Germinal center (tissue), 1 donor: ENCODE measurements at places on chromosomes 4 and X.

DNA sequence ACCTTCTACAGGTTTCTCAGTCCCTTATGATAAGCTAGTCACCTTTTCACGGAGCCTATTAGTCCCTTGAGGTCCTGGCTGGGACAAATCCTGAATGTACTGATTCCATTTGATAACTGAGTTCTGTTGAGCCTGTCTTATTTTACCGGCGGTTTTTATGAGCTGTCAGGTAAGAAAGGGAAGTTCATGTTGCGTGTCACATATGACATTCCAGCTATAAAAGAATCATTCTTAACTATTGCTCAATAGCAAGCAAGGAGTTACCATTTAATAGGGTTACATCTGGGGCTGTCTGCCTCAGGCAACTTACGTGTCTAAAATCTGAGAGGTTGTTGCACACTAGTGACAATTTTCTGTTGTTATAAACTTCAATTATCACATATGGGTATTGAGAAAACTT lies 394.6 kb downstream of the TECRL start:
- DNase-seq = no peak

DNA sequence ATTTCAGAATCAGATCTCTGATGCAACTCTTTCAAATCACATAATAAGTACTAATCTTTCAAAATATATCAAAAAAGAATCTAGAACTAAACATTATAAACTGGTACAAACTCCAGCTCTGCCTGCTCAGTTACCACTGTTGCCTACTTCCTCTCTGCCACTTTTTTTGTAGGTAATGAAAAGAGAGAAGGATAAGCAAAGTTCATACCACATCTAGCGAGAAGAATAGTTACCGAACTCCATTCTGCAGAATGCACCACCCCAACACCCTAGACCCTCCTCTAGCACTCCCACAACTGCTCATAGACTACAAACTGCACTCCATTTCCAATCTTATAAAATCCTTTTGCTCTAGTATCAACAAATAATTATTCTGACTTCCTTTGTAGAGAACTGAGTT lies 19.7 kb upstream of the LRBA start:
- DNase-seq = no peak

- no peak for DNase-seq
Observed at GRCh38 chr4:122131562-122132157, 20.5 kb upstream of the BLTP1 start.

GRCh38 chrX:39320165-39320564 lies 518.9 kb downstream of the MID1IP1 start:
- no peak for DNase-seq

GRCh38 chrX:102849396-102849795 lies 87.7 kb upstream of the RAB40AL start:
- DNase-seq = no peak

DNA sequence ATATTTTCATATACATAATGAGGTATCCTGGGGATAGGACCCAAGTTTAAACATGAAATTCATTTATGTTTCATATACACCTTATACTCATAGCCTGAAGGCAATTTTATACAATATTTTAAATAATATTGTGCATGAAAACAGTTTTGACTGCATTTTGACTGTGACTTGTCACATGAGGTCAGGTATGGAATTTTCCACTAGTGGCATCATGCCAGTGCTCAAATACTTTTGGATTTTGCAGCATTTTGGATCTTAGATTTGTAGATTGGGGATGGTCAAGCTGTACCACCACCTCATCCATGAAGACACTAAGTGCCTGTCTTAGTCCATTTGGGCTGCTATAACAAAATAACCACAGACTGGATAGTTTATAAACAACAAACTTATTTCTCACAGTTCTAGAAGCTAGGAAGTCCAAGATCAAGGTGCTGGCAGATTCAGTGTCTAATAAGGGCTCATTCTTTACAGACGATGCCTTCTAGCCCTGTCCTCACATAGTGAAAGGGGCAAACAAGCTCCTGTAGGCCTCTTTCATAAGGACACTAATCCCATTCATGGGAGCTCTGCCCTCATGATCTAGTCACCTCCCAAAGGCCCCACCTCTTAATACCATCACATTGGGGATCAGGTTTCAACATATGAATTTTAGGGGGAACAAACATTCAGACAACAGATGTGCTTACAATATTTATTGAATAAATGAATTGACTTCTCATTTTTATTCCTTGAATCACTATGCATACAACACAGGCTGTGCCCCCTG lies 9.4 kb downstream of the NUDT6 start:
- no peak for DNase-seq

GRCh38 chr4:1994938-1995337 lies 13.8 kb downstream of the NELFA start:
- DNase-seq = no peak

DNA sequence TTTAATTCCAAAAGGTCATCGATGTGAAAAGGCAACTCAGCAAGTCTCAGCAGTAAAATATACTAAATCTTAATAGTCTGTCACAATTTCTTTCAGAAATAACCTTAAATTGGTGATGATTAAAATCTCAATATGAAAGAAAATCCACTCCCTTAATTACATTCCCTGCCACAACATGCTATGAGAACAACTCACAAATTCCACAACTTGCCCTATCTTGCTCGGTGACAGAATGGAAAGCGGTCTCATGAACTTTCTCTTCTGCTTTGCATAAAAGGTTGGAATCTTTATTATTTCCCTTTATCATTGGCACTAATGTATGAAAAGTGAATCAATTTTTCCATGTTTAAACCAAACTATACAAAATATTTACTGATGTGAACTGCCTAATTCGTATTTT lies 380.8 kb downstream of the TMA16 start:
- no peak for DNase-seq

DNA sequence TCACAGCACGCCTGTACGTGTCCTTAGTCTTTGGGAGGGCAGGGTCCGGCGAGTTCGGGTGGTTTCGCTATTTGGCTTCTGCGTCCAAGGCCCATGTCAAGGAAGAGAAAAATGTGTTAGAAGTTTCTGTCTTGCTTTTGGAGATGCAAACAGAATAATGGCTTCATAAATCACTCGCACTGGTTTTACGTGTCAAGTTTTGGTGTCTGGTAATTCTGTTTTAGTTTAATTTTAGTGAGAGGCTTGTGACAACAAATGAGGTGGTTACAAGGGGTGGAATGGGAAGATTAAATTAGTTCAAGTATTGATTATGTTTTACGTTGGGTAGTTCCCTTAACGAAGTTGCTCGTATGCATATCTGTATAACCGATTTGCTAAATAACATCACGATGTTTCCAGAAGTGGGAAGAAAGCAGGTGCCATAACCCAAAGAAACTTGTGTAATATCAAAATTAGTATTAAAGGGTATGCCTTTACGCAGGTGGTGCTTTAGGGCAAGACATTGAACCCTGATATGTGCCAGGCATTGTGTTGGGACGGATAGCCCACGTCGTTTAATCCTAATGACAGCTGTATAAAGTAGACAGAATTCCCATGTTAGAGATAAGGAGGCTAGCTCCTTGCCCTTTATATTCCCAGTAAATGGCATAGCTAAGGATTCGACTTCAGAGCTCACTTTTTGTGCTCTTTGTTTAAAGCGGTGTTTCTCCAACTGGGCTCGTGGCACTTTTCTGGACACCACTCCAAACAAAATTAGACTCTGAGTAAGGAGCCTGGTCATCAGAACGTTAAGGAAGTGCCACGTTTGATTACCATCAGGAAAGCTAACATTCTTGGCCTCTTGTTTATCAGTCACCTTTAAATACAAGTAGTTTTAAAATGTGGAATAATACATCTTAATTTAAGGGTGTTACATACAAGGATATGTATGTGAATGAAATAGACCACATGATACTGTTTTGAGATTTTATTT lies 843 bp downstream of the RPL34 start:
- DNase-seq = no peak

- no peak for DNase-seq
Observed at GRCh38 chr4:76639288-76639687, 204.3 kb downstream of the SHROOM3 start.

DNA sequence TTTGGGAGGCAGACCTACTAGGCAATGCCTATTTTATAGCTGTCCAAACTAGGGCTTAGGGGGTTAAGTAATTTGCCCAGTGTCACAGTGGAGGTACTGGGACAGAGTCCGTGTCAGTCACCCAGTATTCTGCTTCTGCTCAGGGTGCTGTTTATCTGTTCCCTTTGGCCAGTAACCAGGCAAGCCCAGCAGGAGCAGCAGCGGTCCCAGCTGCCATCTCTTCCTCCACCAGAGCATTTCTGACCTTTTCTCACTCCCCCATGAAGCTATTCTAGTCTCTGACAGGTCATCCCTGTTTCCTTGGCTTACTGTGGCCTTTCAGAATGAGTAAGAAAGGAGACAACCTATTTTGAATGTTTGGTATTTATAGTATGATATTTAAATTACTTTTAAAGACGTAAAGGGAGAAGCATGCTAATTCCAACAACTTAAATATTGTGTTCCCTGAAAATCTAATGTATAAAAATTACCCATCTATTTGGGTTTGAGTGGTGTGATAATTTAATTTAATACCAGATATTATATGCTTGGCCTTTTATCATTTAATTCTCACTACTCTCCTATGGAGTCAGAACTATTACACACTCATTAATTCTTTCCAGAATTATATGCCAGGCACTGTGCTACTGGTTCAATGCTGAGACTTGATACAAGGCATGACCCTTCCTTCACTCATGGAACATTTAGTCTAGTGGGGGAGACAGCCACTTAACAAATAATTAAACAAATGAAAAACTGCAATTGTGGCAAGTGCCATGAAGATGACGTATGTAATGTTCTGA lies 60.6 kb downstream of the RPS6KA3 start:
- DNase-seq = peak; percentile 1

GRCh38 chr4:17771284-17771908 lies 10.0 kb downstream of the FAM184B start:
- no peak for DNase-seq

DNA sequence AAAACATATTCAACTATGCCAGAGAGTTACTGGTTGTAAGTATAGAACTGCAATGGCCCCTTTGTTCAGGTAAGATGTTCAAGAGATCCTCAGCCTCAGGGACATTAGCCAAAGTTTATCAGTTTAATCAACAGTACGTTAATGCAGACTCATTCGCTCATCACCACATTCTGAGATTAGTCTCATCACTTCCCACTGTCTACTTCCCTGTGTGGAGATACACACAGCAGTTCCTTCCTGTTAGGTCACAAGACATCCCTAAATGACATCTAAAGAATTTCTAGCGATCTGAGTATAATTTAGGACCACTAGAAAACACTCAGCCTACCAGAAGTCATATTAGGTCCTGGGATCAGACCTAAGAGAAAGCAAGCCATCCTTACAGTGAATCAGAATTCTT lies 10.4 kb downstream of the SLC10A7 start:
- DNase-seq = no peak

DNA sequence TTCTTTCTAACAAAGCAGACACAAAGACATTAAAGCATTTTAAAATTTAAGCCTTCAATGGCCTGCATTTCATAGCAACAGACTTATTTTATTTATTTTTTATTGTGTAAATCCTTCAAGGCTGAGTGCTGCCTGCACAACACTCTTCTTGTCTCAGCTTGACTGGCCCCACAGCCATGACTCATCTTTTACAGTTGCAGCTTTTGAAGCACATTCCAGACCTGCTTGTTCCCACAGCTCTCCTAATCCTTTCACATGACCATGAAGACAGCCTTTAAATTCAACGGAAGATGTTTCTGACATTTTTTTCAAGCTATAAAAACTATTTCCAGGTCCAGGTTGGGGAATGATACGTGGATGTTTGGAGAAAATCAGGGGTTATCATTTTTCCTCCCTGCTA lies 276.9 kb upstream of the TACR3 start:
- DNase-seq = no peak

- DNase-seq = no peak
Observed at GRCh38 chr4:125750828-125751466, 436.2 kb downstream of the FAT4 start.

DNA sequence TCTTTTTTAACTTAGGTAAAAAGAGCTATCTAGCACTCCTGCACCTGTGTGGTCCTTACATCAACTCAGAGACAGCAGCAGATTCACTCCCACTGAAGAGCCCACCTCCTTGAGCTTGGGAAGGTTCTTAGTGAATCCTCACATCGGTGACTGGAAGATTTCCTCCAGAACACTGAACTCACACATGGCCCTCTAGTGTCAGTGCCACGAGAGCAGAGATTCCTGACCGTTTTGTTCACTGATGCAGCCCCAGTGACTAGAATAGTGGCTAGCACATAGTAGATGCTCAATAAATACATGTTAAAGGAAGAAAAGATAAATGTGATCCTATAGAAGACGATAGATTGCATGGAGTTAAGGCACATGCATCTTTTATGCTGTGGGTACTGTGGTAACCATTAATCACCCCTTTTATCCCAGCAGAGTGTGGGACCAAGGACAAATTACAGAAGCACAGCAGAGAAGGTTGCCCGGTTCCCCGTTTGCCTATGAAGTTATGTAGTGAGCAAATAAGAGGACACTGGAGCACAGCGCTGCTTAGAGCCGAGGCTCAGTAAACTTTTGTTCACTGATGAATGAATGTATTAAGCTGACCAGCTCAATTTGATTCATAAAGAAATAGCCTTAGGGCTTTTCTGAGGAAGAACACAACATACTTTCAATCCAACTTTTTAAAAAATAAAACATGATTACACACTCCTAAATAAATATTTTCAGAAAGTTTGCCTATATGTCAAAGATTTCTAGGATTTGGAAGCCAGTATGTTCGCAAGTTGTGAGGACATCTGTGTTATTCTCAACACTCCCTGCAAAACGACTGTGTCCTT lies 8.7 kb downstream of the GASK1B start:
- DNase-seq = no peak

DNA sequence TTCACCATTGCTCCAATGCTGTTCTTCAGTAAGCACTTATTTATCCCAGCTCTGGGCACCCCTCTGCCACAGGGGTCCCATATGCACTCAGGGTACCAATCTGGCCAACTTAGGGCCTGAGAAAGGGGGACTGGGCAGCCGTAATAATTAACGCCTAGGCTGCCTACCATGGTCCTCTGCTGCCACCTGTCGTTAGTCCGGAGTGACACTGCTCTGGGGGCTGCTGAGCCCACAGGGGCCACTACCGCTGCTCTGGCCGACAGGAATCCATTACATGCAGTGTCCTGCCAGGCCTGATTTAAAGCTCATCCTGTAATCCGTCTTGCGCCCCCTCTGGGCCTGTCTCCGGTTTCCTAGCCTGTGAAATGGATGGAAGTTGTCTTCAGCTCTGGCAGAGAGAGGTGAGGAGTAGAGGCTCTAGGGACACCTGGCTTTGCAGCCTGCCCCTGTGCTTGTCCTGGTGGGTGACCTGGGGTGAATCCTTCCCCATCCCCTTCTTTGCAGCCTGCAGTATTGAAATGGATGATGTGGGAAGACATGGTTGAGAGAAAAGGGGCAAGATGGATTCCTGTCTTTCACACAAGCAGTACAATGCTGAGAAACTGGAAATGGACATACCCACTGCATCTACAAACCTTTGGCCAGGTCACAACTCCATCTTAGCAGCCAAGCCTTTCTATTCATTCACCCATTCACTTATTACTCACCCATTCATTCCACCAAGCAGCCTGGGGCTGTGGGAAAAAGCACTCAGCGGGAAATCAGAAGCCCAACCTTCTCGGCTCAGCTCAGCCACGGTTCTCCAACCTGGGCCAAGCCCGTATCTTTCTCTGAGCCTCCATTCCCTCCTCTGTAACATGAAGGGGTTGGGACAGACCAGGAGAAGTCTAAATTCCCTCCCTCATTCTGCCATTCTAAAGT lies 116.3 kb upstream of the NALF2 start:
- DNase-seq = peak; percentile 29

- DNase-seq = no peak
Observed at GRCh38 chr4:59973492-59973891, 1226.6 kb upstream of the ADGRL3 start.

GRCh38 chr4:187903106-187903505 lies 92.5 kb upstream of the ZFP42 start:
- DNase-seq = no peak
